ENCODE measurements at places on chromosomes 7 and 10.

DNA sequence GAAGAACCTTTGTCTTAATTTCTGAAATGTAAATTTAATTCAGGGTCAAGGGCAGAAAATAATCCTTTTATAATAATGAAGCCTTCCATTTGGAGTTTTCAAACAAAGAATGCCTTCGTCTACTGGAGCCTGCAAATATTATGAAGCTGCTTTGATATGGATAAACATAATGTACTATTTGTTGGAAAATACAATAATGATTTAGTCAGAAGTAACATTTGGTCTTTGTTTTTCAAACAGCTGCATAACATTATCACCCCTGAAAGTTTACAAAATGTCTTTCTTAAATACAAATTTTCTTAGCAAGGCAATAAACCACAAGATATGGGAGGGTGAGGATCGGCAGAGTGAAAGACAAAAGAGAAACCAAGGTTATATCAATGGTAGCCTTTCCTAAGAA is 41.5 kb downstream of the TMEM26 start:
- DNase-seq: no peak

DNA sequence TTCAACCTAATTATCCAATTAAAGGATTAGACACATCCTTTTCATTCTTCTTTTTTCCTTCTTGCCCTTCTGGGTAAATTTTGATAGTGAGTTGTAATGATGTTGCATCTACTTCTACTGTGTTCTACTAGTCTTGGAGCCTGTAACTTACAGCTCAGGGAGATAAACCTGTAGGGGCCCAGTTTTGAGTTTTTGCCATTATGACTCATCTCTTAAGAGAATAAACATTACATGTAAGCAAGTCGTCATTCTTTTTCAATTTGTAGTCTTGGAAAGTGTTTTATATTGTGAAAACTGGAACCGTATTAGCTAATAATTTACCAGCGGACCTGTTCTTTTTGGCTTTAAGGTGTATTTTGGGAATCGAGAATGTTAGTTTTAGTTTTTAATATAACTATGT is 89.7 kb upstream of the RPA3 start:
- no peak for DNase-seq

GRCh38 chr10:119413471-119414080 is 128.9 kb downstream of the RGS10 start:
- DNase-seq: no peak

DNA sequence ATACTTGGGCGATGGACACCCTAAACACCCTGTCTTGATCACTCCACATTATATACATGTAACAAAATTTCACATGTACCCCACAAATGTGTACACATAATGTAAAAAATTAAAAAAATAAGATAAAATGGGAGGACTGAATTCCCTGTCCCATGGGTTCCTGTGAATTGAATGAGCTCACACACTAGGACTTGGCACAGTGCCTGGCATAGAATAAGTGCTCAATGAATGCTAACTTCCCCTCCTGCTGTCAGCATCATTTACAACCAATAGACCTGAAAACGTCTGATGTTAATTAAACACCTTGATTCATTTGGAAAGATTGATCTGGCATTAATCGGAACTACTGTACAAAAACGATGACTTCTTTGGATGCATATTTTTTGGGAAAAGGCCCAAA is 117.3 kb upstream of the ZNF438 start:
- peak; percentile 8 for DNase-seq

DNA sequence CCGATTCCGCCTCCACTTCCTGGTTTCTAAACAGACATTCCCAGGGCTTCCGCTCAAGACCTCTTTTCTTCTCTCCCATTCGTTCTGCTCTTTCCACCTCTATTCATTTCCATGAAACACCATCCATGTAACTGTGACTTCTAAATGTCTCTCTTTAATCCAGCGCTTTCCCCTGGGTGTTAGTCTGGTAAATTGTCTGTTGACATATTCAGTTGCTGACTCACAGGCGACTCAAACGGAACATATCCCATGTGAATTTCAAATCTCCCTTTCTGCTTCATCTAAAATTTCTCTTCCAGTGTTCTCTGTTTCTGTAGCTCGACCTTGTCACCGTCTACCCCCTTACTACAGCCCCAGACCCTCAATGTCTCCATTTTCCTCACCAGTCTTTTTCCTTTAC is 119.1 kb downstream of the PFKFB3 start:
- DNase-seq: no peak

GRCh38 chr7:37526623-37527022 is 78.0 kb upstream of the ELMO1 start:
- no peak for DNase-seq

GRCh38 chr7:120588416-120588815 is 269.5 kb downstream of the TSPAN12 start:
- peak; percentile 38 for DNase-seq

DNA sequence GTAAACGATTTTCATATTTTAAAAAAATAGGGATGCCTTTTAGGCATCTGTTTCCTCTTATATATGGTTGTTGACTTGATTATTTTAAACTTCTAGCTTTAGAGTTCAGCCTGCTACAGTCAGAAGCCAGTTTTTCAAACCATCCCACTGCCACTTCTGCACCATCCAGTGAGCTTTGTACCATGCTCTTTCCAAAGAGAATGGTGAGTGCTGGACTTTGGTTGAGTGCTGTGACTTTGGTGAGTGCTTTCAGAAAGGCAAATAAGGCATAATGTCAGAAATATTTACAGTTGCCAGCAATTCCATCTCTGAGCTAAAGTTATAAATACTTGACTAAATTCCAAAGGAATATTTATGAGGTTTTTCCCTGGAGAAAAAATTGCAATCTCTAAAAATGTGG is 117.4 kb downstream of the IPMK start:
- DNase-seq: no peak

- DNase-seq: no peak
These were observed 33.0 kb downstream of the FAM25A start for GRCh38 chr10:87053111-87053510.

DNA sequence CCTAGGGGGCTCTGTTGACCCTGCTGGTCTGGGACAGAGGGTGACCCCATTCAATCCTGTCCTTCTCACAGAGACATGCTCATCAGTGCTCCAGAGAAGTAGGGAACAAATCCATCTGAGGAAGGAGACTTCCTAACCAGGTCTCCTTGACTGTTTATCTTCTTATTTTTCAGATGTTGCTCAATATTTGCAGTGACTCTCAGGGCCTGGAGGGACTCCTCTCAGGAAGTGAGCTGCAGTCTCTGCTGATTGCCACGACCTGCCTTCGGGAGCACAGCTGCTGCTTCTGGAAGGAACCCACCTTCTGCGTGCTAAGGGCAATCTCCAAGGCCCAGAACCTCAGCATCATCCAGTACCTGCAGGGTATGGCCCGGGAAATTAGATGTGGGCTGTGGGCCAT is 41.0 kb downstream of the WDFY4 start:
- no peak for DNase-seq

DNA sequence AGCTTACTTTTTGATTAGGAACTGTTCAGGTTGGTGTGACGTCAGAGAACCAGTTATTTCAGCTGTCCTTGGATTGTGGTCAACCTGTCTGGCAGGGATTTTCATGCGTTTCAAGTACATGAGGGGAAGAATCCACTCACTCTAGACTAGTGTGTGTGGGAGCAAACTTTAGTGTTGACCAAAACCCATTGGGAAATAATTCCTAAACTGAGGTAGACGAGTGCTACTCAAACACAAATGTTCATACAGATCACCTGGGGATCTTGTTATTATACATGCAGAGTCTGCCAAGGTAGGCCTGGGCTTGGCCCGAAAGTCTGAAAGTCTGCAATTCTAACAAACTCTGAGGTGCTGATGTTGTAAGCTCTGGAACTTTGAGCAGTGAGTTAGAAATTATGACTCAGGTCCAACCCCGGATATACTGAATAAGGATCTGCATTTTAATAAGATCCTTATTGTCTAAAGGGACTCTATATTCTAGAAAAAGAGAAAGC is 111.1 kb upstream of the CREB5 start:
- DNase-seq: no peak

DNA sequence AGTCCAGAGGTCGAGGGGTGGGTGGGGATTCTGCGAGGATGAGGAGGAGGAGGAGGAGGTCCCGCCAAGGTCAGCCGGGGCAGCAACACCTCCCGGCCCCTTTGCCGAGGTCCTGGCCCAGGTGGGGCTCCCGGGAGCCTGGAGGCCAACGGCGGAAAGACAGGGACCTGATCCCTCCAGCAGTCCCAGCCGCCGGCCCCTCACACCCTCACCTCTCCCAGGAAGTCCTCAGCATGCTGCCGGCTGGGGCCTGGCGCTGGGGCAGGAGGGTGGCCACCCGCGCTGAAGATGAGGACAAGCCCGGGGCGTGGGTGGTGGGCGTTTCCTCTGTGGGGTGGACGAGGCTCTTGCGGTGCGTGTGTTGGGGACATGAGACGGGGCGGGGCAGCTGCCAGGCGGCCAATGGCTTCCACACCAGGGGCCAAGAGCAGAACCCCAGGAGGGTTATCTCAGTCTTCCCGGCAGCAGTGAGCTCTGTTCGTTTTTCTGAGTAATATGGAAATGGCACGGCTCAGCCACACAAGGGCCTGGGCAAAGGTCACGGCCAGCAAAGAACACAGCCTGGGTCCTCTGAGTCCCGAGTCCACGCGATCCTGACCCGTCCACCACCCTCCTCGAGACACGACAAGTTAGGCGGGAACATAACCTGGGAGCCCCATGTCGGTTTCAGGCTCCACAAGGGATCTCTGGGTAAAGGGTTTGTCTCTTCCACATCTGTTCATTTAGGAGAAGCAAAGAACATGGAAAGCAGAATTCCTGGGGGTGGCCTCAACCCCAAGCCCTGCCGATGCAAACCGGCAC is 82.9 kb upstream of the PDGFA start:
- DNase-seq: no peak

GRCh38 chr7:22610951-22611757 is 111.2 kb upstream of the STEAP1B start:
- peak; percentile 20 for DNase-seq

GRCh38 chr7:20270371-20270770 is 53.2 kb upstream of the MACC1 start:
- DNase-seq: peak; percentile 71

GRCh38 chr10:1203216-1203615 is 147.0 kb downstream of the WDR37 start:
- DNase-seq: no peak

GRCh38 chr10:85026878-85027467 is 698.6 kb downstream of the CCSER2 start:
- no peak for DNase-seq

GRCh38 chr10:58094985-58095718 is 172.5 kb downstream of the IPMK start:
- DNase-seq: no peak

DNA sequence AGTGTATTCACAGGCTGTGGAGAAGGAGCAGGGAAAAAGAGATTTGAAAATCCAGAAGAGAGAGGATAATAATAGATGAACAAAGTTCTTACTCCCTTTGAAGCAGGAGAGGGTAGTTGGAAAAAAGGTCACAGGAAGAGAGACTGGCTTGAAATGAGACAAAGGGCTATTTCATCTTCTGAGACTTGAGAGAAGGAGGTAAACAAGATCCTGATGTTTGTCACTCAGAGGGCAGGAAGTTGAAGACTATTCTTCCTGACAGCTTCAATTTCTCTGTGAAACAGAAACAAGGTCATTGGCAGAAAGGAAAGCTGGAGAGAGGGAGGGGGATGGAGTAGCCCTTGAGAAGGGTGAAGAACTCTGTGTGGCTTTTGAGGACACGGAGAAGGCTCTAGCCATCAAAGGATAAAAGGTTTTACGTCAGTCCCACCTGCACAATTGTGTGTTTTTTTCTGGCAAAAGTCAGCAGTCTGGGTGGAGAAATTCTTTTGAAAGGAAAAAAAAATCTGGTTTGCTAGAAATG is 216.1 kb upstream of the STEAP4 start:
- DNase-seq: no peak

GRCh38 chr7:52749880-52750279 is 285.6 kb upstream of the POM121L12 start:
- DNase-seq: peak; percentile 55

GRCh38 chr7:25369786-25370185 is 141.5 kb upstream of the NPVF start:
- no peak for DNase-seq

DNA sequence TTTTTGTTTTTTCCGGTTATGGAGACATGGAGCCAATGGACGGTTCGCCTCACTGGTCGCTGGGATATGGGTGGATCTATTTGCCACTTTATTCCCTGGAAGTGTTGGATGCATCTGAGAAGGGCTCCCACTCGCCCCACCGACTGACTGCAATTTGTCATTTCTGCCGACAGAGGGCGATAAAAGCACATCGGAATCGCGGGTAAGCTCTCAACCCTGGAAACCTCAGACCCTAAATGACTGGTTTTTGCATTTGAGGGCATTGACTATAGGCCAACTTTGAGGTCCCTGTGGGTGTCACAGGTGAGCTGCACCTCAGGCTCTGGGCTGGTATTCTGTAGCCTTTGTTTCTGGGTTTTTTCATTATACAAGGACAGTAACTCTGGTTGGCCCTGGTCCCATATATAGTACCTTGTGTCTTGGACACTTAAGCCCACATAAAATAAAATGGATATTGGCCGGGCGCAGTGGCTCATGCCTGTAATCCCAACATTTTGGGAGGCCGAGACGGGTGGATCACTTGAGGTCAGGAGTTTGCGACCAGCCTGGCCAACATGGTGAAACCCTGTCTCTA is 11.9 kb upstream of the OPALIN start:
- peak; percentile 21 for DNase-seq

DNA sequence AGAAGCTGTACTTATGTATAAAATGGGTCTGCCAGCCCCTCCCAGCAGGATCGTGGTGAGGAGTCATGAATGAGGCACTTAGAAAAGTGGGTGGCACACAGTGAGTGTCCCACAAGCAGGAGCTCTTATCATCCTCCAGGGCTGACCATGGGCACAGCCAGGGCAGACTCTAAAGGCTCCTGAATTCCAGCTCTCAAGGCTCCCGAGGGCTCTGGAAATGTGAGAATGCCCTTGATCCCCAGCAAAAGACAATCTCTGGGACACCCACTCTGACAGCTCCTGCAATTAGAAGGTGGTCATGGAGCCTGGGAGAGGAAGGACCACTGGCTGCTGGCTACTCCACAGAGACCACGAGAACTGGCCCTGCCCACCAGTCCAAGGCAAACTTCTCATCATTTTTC is 1.6 kb downstream of the VSTM4 start:
- DNase-seq: no peak

- DNase-seq: no peak
These were observed 58.3 kb upstream of the EGFR start for GRCh38 chr7:54960517-54960916.

Measured in NCI-H524 (cell line).